NCI-H82 (cell line): ENCODE measurements at places on chromosomes 4 and X.
A peak's percentile ranks its signal among the peaks of the same experiment; 100 is the strongest.

DNA sequence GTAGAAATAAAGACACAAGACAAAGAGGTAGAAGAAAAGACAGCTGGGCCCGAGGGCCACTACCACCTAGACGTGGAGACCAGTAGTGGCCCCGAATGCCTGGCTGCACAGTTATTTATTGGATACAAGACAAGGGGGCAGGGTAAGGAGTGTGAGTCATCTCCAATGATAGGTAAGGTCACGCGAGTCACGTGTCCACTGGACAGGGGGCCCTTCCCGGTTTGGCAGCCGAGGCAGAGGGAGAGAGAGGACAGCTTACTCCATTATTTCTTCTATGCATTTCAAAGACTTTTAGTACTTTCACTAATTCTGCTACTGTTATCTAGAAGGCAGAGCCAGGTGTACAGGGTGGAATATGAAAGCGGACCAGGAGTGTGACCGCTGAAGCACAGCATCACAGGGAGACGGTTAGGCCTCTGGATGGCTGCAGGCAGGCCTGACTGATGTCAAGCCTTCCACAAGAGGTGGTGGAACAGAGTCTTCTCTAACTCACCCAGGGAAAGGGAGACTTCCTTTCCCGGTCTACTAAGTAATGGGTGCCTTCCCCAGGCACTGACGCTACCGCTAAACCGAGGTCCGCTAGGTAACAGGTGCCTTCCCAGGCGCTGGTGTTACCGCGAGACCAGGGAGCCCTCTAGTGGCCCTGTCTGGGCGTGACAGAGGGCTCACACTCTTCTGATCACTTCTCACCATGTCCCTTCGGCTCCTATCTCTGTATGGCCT lies 44.9 kb downstream of the ZBTB49 start:
- DNase-seq = peak; percentile 77

GRCh38 chr4:13470379-13470778 lies 13.8 kb downstream of the RAB28 start:
- no peak for DNase-seq

DNA sequence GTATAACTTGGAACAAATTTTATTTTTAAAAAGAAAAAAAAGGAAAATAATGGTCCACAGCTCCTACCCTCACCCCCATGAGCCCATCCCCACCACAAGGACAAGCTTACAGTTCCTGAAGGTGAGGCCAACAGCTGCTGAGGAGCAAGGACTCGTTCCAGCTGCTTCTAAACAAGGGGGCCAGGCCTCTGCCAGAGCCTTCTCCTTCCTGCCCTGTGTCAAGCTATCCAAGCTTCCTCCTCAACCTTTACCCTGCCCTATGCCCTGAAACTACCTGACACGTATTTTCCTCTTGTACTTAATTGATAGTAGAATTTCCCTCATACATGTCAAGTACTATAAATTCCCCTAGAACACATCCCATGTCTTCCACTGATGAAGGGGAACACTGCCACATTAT lies 8.8 kb downstream of the SH3D19 start:
- peak; percentile 75 for DNase-seq

- no peak for DNase-seq
Measured at GRCh38 chr4:68953056-68953596, 1.5 kb upstream of the UGT2A3 start.

- peak; percentile 21 for DNase-seq
Measured at GRCh38 chrX:12973561-12974304, 1.2 kb upstream of the TMSB4X start.

- no peak for DNase-seq
Measured at GRCh38 chr4:28675582-28675981, 1814.9 kb downstream of the STIM2 start.

- no peak for DNase-seq
Measured at GRCh38 chrX:118652717-118653116, 74.7 kb upstream of the IL13RA1 start.

- no peak for DNase-seq
Measured at GRCh38 chr4:85761803-85762528, 287.0 kb downstream of the ARHGAP24 start.

DNA sequence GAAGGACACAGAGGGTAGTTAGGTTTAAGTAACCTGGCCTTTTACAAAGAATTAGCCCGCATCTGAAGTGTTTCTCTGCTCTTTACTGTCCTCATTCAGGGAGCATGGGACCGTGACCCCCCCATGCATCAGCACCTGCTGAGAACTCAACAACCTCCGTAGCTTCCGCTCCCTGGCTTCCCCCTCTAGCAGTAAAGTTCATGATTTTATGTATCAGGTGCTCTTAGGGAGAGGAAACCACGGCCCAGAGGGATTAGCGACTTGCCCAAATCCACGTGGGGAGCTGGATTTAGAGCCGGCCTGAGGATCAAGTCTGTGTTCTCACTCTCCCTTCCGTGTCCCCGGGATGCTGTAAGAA lies 284.6 kb upstream of the GATB start:
- no peak for DNase-seq

DNA sequence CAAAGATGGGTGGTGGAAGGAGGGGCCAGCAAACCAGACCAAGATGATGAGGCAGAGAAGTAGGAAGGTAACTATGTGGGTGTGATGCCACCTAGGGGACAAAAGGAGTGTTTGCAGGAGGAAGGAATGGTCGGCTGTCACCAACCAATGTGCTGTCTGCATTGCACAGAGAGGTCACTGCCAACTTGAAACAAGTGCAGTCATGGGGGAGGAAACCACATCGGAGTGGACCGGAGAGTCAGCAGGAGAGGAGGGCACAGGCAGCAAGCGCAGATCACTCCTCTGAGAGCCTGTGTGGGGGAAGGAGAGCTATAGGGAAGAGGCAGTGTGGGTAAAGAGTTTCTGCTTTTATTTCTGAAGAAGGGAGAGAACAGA lies 38.5 kb upstream of the FGFBP2 start:
- DNase-seq = peak; percentile 70

- DNase-seq = no peak
Measured at GRCh38 chr4:143586080-143586479, 72.6 kb downstream of the SMARCA5 start.

DNA sequence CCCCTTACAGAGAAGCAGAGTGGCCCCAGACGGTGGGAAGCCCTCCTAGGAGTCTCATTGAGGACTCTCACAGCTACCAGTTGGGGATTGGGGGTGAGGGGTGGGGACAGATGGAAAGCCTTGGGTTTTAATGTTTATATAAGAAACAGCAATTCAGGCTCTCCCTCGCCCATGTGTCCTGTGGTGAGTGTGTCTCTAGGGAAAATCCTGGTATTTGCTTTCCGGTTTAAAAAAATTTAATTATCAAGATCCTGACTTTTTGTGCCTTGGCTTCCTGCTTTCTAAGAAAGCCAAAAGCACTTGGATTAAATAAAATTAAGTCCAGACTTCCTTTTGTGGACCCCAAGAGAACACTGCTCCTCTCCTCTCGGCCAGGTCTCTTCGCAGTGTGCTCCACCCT lies 93.8 kb downstream of the SOWAHB start:
- no peak for DNase-seq

DNA sequence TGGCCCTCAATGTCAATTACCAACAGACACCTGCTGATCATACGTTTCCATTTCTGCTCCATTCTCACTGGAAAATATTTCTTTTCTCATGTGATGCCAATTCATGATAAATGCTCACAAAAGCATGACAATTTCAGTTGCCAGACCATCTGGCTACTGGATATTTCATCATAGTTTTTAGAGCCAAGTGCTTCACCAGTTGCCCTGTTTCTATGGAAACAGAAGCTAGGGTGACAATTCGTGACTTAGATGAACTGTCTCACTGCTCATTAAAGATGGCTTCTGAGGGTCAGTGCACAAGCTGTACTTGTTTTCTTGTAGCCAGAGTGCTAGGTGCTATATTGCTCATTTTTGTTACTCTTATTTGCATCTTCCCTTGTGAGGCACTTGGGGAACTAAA lies 184.9 kb downstream of the COMMD8 start:
- DNase-seq = no peak

DNA sequence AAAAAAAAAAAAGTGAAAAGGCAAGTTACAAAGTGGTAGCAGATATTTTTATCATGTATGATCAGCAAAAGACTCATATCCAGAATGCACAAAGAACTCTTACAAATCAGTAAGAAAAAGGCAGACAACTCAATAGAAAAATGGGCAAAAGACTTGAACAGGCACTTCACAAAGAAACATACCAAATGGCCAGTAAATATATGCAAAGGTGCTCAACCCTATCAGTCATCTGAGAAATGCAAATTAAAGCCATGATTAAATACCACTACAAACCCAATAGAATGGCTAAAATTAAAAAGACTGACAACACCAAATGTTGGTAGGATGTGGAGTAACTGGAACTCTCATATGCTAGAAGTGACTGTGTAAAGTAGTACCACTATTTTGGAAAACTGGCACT lies 45.4 kb downstream of the CHST7 start:
- DNase-seq = no peak

- DNase-seq = no peak
Measured at GRCh38 chr4:94159790-94160189, 47.9 kb upstream of the SMARCAD1 start.

- no peak for DNase-seq
Measured at GRCh38 chr4:8143392-8144140, 15.0 kb downstream of the ABLIM2 start.

GRCh38 chr4:156798438-156798837 lies 173.2 kb downstream of the PDGFC start:
- no peak for DNase-seq

GRCh38 chr4:120731561-120731960 lies 191.0 kb downstream of the PRDM5 start:
- DNase-seq = no peak

DNA sequence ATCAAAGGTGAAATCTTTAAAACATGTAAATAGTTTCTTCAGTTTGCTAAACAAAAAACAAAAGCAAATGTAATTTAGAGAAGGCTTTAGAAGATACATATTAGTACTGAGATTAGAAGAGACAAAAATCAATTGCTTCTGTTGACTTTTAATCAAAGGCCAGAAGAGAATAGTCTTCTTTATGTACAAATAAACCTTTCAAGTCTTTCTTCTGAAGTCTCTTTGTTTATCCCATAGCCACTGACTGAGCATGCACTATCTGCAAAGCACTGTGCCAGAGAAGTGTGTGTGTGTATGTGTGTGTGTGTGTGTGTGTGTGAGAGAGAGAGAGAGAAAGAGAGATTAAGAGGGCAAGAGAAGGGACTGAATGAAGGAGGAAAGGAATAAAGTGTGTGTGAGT lies 198.4 kb downstream of the GLUD2 start:
- DNase-seq = no peak

- DNase-seq = no peak
Measured at GRCh38 chrX:15881381-15881897, 26.8 kb upstream of the AP1S2 start.

- no peak for DNase-seq
Measured at GRCh38 chr4:10023806-10024205, 2.5 kb upstream of the SLC2A9 start.

- no peak for DNase-seq
Measured at GRCh38 chr4:126593626-126594025, 1039.1 kb upstream of the INTU start.

DNA sequence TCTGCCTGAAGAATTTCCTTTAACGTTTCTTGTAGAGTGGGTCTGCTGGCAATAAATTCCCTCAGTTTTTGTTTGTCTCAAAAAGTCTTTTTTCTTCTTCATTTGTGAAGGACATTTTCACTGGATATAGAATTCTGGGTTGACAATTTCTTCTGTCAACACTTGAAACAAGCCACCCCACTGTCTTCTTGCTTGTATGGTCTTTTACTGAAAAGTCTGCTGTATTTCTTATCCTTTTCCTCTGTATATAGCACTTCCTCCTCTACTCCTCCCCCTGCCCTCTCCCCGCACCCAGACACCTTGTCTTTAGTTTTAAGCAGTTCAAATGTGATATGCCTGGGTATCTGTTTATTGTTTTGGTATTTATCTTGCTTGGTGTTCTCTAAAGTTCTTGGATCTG lies 23.3 kb downstream of the SLC9A7 start:
- no peak for DNase-seq

DNA sequence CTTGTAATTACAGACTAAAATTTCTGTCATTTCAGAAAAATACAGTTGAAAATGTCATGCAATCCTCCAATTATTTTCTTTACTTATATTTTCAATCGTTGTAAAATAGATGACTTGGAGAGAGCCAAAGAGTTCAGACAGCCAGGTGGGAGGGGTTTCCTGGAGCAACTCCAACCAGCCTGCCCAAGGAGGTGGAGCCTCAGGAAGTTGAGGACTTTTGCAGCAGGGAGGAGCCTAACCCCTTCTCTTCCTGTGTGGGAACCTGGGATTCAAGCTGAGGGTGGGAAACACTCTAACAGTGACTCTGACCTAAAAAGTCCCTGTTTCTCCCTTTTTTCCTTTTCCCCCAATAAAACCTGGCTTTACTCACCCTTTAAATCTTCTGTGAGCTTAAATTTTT lies 72.2 kb upstream of the GABRG1 start:
- DNase-seq = peak; percentile 16

GRCh38 chr4:183362916-183363542 lies 40.8 kb upstream of the CLDN24 start:
- no peak for DNase-seq

- no peak for DNase-seq
Measured at GRCh38 chr4:54728368-54728767, 70.6 kb downstream of the KIT start.

DNA sequence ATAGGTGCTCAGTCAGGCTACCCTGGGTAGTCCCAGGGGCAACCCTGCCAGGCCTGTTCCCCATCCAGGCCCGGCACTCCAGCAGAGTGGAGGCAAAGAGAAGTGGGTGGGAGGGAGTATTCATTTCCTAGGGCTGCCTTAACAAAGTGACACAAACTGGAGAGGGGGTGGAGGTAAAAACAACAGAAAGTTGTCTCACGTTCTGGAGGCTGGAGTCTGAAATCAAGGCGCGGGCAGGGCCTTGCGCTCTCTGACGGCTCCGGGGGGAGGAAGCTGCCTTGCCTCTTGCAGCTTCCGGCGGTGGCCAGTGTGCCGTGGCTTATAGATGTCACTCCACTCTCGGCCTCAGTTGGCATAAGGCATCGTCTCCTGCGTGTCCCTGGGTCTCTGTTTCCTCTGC lies 90.8 kb downstream of the DCTD start:
- no peak for DNase-seq

DNA sequence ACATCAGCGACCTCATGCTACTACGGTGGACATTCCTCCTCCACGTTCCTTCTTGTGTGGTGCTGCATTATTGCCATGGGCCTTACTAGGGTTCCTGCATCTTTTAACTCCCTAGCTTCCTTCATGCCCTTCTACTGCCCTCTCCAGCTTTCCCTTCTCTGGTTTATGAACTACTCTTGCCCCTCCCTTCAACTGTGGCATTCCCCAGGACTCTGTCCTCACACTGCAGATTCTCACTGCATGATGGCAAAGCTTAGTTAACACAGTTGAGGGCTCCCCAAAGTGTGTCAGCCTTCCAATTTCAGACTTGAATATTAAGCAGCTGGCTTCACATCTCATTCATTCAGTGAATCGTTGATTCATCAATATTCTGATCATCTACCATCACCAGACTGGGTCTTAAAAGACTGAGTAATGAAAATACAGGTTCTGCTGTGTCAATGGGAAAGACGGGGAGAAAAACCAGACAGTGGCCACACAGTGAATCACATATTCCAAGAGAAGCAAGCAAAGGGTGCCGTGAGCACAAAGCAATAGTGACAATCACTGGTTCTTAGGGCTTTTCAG lies 53.0 kb downstream of the ZFX start:
- DNase-seq = no peak
